ENCODE measurements at places on chromosomes 3 and 15.

GRCh38 chr3:141913150-141913811 lies 36.8 kb downstream of the ATP1B3 start:
- DNase-seq: no peak

GRCh38 chr15:74173380-74174218 lies at the start of gene ISLR:
Gene ISLR, plus strand, starts transcription at chr15:74173710. Its CDS starts 1,149 bp downstream, at chr15:74174859.
- DNase-seq: no peak

DNA sequence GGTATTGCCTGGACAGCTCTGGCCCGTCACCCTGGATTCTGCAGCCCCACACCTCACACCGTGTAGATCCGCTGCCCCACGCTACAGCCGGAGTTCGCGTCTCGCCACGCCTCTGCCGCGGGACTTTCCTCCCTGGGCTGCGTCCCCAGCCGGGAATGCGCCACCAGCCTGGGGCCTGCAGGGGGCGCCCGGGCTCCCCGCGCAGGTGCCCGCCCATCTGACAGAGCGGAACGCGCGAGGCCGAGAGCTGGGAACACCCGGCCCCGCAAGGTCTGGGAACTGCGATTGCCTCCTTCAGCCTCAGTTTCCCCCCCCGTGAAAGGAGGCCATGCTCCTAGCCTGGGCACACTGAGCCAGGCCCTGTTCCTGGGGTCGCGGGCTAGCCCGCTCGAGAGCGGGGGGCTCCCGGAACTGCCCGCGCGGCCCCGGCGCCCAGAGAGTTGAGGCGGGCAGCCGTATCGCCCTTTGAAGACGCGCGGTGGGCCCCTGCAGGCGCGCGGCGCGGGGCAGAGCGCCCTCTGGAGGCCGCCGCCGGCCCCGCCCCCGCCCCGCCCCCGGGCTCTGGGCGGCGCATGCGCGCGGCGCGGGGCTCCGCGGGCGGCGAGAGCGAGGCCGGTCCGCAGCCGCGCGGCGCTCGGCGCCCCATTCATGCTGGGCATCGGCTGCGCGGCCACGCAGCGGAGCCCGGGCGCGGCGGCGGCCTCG lies at the start of gene PLXNA1:
Gene PLXNA1 (plus strand): TSS at position 645 of the 705 bp plus-strand sequence. CDS start 5,479 bp downstream, outside the sequence.
- peak; percentile 35 for DNase-seq

DNA sequence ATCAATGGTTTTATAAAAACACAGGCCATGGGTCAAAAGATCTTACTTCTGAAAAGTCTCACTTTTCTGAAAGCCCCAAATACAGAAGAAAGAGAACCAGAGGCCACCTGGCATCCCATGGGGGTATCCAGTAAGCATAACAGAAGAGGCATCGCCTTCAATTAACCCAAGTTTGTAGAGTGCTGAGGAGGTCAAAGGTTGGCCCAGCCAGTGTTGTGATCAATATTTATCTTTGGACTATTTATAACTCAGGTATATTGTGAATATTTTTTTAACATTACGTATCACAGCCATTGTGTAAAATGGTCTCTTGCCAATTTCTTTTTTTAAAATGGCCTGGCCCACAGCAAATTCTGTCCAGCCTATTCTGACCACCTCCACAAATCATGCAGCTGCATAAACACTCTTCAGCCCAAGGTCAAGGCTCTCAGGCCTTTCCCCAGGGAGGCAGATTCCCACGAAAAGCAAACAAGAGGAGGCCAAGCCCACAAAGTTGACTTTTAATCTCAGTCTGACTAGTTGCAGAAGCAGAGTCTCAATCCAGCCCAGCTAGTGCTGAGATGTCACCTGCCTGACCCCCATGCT lies 26.2 kb upstream of the SPTBN5 start:
- no peak for DNase-seq

- no peak for DNase-seq
Observed at GRCh38 chr15:79053894-79054293, 36.7 kb downstream of the RASGRF1 start.

- DNase-seq: no peak
Observed at GRCh38 chr3:95272781-95273180, 1209.9 kb downstream of the NSUN3 start.

- no peak for DNase-seq
Observed at GRCh38 chr3:373193-373779, 176.7 kb downstream of the CHL1 start.

- no peak for DNase-seq
Observed at GRCh38 chr3:32553973-32554372, 16.7 kb downstream of the DYNC1LI1 start.

GRCh38 chr3:62277450-62277849 lies 95.9 kb downstream of the FEZF2 start:
- no peak for DNase-seq

- no peak for DNase-seq
Observed at GRCh38 chr3:14156201-14156600, 22.2 kb downstream of the XPC start.

DNA sequence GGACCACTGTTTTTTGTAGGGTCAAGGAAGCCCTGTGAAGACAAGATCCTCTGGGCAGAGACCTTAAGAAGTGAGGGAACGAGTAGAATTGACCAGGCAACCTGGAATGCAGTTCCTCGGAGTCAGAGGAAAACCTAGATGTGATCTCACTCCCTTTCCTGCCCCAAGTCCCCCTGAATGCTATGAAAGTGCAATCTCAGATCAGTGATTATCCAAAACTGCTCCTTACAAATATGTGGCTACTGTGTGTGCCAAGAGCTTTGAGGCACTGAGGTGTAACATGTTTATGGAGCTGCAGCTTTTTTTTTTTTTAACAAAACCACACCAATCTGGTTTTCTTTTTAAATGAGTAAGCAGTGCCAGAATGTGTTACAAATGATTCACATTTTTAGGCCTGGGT lies 35.8 kb downstream of the THSD4 start:
- DNase-seq: no peak

DNA sequence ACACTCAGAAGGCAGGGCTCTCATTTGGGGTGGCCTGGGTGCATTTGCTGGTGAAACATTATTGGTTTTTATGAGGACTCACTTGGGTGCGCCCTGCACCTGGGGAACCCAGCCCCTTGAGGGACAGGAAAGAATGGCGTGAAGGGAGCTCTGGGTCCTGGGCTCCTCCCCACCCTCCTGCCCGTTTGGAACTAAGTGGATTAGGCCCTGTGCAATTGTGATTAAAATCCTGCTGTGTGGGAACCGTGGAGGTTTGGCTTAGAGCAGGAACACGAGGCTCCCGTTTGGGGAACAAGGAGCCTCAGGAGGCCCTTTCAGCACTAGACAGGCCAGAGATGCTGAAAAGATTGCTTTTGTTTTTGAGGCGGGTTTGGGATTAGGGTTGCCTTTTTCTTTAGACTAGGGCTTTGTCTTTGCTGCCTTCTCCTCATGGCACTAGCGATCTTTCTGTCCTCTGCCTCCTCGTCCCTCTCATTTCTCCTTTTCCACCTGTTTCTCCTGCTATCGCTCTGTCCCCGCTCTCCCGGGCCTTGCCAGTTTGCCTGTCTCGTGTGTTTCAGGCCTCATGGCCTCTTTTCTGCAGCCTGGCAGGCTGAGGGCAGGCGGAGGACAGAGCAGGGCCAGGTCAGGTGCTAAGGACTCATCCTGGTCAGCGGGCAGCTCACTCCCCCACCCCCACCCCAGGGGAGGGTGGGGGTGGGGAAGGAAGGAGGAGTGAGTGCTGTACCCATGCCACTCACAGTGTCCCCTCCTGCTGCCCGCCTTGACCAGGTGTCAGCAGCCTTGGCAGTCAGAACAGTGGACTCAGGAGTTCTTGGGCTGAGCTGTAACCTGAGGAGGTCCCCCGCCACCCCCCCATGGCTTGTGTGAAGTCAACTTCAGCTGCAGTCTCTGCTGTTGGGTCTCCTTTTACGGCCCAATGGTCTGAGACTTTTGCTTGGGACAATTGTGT lies 8.6 kb downstream of the MAPKAPK3 start:
- no peak for DNase-seq

GRCh38 chr15:38019066-38019465 lies 84.6 kb downstream of the TMCO5A start:
- DNase-seq: no peak

DNA sequence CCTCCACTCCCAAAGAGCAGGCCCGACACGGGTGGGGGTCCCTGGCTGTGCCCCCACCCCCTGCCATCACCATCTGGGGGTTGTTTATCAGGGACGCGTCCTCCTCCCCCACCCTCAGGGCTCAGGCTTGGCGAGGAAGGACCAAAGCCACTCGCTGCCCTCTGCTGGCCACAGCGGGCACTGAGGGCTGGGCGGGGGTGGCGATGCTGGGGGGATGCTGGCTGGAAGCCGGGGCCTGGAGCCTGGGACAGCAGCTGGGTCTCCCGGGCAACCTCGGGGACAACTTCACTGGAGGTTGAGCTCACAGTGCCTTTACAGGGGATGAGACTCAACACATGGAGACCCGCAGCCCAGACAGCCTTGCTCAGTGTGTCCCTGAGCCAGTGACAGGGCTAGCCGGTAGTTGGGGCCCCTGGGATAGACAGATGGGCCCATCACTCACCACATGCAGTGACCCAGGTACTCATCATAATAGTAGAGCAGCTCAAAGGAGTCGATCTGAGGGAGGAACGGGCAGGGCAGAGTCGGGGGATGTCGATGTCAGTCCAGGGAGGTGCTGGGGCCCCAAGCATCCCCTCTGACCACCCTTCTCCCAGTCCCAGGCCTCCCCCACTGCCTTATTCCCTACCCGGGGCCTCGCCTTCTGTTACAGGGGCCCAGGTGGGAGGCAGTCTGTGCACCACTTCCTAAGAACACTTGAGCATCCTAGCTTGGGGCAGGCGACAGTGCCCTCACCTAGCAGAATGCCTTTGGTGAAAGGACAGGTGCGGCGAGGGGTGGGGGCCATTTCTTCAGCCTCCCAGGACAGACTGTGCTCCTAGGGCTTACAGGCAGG lies 5.9 kb upstream of the CALML4 start:
- no peak for DNase-seq

DNA sequence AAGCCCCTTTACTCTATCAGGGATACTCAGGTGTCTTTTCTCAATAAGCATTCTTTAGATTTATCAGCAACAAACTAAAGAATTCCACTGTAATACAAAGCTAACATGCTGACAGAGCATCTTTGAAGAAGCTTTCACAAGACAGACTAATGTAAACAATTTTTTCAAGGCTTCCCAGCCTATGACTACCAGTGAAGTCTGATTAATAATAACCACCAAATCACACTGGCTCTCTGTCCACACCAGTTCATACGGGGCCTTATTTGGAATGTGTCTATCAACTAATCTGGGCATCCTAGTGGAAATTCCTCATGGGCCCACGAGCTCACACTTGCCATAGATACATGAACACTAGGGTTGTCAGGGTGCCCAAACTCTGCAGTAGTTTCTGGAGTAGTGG lies 84.5 kb downstream of the EFL1 start:
- no peak for DNase-seq

DNA sequence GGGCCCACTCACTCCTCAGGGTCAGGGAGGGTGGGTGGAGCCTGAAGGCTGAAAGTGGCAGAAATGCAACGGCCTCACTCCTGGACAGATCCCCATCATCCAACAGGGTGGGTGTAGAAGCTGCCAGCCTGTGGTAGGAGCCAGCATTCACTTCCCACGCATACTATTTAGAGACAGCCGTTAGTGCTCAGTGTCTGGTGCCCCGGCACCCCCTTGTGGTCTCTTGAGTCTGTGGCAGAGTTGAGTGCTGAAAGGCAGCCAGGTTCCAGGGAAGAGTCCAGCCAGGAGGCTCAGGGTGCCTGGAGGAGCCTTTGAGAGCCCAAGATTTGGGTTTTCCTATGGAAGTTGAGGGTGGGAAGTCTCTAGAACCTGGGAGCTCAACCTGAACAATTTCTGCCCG lies 2.1 kb upstream of the GNAT1 start:
- no peak for DNase-seq

- DNase-seq: no peak
Observed at GRCh38 chr15:67079361-67079760, 14.0 kb downstream of the SMAD3 start.

DNA sequence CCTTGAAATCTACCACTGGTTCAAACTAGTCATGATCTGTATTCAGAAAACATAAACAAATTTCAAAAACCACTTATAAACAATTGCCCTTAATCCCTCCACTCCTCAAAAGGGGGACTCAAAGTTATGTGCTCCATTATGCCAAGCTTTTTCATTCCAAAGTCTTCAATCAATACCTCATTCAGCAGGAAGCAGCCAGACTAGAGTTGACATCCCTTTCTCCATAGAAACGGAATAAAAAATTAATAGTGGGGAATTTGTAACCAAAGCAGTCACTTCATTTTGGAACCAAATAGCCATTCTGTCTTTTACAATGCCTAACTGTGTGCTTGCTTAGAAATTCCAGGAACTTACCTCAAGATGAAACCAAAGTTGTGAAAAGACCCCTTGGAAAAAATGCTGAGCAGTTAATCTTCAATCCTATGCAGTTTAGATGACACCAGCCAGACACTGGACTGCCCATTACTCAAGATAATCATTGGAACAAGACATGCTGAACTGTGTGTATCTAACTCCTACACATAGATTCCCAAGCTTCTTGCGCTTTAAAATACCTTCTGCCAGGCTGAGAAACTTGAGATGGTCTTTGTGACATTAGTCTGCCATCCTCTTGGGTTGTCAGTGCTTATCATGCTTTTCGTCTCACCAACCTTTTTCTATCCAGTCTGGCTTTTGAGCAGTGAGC lies 406.2 kb downstream of the PLOD2 start:
- no peak for DNase-seq

- DNase-seq: no peak
Observed at GRCh38 chr3:100525753-100526612, 33.6 kb downstream of the TMEM45A start.

DNA sequence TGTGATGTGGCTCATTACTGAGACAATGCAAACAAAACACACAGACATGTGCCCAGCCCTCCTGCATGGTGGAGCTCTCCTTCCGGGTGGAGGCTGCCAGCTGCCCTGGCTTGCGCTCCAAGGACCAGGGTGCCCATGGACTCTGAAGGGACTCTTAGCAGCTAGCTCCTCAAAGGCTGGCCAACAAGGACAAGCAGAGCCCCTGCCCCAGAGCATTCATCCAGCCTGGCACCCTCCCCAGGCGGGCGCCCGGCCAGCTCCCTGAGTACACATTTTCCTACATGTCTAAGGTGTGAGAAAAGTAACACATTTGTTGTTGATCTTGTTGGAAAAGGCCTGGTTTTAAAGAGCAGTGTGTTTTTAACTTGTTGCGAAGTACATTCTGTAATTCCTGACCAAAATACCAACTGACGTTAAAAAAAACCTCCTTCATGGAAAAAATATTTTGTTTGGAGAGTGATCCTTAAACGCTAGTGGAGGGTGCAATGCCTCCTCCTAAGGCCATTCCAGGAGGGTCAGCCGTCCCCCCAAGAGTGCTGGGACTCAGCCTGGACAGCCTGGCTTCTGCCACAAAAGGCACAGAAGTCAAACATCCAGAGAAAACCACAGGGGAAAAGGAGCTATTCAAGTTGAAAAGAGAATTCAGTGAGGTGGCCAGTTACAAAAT lies 86.9 kb downstream of the KLF15 start:
- DNase-seq: peak; percentile 39

DNA sequence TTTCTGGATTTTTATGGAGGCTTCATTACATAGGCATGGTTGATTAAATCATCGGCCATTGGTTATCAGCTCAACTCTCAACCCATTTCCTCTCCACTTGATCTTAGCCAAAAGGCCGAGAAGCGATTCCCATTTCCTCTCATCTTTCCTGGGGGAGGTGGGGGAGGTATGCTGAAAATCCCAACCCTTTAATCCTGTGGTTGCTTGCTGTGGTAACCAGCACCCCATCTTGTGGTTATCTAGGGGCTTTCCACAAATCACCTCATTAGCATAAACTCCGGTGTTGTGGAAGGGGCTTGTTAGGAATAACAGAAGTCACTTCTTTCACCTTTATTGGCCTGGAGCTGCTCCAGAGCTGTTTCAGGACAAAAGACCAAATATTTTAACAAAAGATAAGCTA lies 20.9 kb downstream of the PDE8A start:
- DNase-seq: no peak

- no peak for DNase-seq
Observed at GRCh38 chr15:84992157-84992944, 10.7 kb downstream of the PDE8A start.

- no peak for DNase-seq
Observed at GRCh38 chr15:92981333-92981732, 81.2 kb downstream of the CHD2 start.
